GOT3 (cell line): ENCODE measurements at places on chromosomes 7 and 10.

DNA sequence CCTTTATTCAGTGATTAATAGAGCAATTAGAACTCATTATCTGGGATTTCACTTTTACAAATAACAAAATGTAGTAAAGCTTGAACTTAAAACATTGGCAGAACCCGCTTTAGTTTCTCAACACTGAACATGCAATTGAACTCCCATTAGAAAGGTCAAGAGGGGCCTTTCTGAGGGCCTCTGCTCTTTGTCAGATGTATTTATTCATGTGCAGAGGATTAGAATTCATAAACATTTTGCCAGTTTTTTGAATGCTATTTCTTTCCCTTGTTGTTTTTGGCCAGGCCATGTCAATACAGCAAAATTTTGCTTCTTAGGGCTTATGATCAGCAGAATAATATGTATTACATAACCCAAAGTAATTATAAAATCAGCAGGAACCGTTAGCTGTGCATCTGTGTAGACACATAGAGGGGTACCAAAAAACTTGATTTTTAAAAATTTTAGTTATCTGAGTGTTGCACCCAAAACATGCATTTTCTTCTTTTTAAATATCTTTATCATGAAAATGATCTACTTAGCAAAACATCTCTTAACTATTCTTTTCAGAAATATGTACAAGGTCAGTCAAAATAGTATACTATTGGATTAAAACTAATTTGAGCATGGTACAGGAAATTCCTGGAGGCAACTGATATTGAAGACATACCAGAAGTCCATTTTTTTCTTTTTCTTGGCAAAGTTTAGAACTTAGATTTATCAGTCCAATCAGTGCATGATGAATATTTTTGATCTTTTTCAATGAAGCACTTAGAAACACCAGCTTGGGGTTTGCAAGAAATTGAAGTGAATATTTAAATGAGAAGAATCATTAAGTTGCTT is 177.5 kb downstream of the TWIST1 start:
- DNase-seq: no peak

- no peak for DNase-seq
These were observed 487.8 kb upstream of the PODXL start for GRCh38 chr7:132044247-132044646.

GRCh38 chr10:103759100-103759781 is 96.1 kb downstream of the SH3PXD2A start:
- no peak for DNase-seq

- DNase-seq: no peak
These were observed 6.2 kb upstream of the ACHE start for GRCh38 chr7:100901921-100902332.

DNA sequence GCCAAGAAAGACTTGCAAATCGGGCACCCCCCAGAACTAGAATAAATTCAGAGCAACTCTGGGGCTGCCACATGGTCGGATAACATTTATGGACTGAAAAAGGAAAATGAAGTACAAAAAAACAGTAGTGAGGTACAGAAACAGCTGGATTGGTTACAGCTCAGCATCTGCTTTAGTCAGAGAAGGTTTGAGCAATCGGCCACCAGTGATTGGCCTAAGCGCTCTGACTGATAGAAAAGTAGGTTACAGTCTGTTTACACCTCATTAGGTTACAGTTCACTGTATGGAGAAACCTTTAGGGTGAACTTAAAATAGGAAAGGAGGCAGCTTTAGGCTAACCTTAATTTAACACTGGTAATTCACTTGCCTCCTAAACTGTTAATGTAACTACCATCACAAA is 102.0 kb upstream of the DKK1 start:
- no peak for DNase-seq

- no peak for DNase-seq
These were observed 4.1 kb downstream of the PRSS2 start for GRCh38 chr7:142774826-142775225.

GRCh38 chr7:157188091-157188665 is 49.5 kb downstream of the UBE3C start:
- no peak for DNase-seq
